Activated naive CD8-positive, alpha-beta T cell treated with anti-CD3 and anti-CD28 coated beads, Interleukin-2, amount 10 ng/mL, durations not matched to agents 7 days and 5 days (primary cell): ENCODE measurements at places on chromosomes 12 and 14.

DNA sequence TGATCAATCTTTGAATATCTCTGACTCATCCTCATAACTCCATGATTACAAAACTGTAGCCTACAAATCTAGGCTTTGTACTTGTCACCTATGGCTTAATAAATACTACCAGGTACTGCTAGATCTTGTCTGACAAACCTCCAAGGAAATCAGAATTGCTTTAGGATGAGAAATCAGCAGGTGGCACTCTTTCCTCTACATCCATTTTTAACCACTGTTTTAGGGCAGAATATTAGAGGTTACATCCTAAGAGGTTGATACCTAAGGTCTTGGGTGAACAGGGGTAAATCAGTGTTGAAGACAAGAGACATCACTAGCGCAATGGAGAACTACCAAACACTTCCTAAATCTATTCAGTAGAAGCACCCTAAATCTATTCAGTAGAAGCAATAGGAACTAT, 63.1 kb upstream of the SOX5 start:
- no peak for DNase-seq

DNA sequence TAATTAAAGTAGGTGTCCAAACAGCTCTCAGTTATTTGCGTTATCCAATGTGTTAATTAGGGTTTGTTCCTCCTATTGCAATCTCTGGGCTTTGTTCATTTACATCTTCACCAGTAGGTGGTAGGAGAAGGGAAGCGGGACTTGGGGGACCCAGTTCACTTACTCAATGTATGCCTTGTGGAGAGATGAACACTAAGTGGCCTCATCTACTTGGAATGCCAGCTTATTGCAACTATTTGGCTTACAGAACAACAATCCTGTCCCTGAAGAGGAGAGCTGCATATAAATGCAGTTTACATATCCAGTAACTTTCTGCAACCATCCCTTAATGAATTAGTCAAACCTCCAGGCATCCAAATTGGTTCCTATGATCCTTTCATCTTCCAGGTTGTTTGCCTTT, 417.1 kb upstream of the CCDC196 start:
- no peak for DNase-seq

- DNase-seq, result no peak
These were observed 17.3 kb downstream of the IRF2BPL start for GRCh38 chr14:77011245-77011644.

DNA sequence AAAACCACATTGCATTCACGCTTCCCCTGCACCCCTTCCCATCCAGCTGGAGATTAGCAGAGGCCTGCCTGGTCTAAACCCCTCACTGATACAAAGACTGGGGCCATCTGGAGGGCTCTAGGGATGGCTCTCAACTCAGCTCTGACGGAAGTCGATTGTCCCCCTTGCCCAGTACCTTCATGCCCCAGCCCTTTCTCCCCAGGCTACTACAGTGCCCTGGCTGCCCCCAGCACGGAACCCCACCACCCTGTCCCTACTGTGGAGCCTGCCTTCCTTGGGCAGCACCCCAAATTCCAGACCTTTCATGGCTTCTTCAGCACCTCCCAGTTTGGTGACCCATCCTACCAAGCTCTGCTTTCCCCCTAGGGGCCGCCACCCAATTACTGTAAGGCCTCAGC, 25.6 kb downstream of the ZFP36L1 start:
- no peak for DNase-seq

DNA sequence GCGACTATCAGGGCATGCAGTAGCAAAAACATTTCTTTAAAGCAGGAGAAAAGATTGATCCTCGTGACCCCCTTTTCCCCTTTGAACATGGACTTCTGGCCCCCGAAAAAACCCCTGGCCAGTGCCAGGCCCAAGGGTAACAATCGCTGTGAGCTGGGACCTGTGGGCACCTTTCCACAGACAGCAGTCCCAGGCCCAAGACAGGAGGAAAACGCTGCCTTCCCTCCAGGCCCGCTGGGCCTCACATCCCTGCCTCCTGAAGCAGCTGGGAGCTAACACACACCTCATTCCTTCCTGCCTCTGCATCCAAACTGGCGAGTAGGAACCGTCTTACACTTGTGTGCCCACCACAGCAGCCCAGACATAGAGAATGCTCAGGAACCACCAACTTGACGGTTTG, 1.2 kb downstream of the VWF start:
- no peak for DNase-seq

GRCh38 chr12:111886662-111887545, 44.9 kb downstream of the MAPKAPK5 start:
- DNase-seq, result no peak

DNA sequence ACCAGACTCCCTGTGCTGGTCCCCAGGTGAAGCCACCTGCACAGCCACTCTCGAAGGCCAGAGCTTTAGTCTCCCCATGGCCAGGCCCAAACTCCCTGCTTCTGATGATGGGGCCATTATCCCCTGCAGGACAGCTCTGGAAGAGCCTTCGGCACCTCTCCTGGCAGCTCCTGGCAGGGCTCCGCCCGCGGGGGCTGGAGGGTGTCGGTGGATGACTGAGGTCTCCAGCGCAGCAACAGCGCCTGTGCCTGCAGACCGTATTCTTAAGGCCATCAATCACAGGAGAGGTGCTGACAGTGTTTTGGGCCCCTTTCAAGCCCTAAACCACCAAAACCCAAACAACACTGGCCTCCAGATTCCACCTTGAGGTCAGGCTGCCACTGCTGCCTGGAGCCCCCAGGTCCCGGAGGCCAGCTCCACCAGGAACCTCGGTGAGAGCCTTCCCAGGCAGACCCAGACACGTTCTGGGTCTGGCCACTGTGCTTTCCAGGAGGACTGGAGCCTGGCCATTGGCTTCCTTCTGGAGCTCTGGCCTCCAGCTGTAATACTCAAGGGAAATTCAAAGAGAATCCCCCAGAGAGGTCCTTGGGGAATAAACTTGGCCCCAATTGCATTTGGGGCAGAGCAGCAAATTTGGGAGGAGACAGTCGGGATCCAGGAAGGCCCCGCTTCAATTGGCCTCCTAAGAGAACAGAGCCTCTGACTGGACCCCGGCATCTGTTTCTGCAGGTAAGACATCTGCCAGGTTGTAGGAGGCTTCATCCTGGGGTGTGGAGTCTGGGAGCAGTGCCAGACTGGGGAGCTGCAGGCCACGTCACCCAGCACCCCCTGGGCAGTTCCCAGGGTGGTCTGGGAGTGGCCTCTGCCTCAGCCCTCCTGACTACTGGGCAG, 210.6 kb upstream of the RTL1 start:
- no peak for DNase-seq

DNA sequence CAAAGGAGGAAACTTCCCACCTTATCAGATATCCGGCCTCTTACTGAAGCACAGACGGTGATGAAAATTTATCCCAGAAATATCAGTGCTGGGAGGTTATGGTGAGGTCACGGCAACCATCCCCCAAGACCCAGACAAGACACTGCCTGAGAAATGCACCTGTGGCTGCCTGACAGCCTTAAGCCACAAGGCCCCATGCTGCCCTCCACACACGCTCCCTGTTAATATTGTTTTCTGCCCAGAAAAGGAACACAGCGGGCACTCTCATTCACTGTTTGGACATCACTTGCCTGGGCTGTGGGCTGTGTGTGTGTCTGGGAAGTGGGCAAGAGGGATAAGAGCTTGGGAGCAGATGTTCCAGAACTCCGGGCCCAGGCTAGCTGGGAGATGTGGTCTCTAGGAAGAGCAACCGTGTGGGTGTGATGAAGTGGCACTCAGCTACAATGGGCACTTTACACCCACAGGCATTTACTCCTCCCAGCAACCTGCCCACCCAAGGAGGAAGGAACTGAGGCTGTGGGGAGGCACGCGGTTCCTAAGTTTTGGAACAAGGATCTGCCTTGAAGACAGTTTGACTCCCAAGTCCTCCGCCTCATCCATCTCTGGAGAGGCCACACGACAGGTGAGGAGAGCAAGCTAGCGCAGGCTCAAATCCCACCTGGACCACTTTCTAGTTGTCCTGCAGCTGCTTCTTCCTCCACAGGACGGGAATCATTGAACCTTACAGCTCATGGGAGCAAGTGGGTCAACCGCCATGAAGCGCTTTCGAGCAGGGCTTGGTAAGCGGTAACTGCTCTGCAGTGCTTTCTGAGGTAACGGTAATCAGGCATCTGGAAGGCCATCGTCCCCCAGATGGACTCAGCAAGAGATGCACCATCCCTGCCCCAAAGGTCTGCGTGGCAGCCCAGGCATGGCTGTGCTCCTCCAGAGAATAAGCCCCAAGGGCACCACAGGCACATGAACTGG, 91.4 kb downstream of the CHGA start:
- DNase-seq, result no peak

DNA sequence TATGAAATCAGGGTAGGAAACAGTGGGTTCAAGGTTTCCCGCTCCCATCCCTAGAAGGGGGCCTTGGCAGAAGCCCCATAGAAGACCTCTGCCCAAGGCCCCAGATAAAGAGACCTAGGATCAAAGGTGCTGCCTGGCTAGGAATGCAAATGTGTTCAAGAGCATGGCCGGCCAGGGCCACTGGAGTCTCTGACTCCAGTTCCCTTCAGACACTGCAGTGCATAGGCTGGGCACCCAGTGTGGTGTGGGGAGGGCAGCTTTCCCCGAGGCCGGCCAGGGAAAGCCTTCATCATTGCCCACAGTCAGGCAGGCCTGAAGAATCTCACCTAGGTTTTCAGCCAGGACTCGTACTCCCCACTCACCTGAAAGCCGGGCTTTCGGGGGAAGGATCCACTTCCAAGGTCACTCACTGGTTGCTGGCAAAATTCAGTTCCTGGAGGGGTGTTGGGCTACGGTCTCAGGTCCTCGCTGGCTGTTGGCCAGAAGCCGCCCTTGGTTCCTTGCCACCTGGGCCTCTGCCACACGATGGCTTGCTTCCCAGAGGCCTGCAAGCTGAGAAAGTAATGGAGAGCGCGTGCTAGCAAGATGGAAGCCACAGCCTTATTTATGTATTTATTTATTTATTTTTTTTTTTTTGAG, 9.7 kb upstream of the PEBP1 start:
- DNase-seq, result no peak

DNA sequence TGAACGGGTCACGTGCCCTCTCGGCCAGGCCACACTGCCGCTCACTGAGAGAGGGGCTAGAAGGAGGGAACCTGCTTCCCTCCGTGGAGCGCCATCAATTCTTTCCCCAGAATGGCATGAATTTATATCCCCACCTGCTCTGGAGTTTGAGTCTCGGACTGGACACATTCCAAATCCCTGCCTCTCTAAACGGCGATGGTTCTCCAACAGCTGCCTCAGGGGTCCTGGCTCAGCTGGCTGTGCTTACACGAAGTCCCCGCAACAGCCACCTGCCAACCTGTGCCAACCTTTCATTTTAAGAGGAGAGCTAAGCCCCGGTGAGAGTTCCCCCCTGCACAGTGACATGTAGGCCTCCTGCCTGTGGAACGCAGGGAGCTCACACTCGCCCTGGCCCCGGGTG, 73.2 kb downstream of the RIMBP2 start:
- DNase-seq, result no peak

DNA sequence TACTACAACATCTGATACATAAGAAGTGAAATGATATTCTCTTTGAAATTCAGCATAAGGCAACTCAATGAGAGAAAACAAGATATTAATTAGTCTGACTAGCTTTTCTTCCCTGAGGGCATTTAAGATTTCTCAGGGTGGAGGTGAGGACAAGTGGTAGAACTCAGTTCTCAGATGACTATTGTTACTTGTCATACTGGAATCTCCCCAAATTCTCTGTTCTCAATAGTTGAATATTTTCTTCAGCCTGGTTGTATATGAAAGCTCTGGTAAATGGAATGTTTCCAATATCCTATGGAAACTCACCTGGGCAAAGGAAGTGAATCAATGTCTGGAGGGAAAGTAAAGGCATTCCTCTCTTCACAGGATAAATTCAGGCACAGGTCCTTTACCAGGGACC, 18.2 kb upstream of the ITGA5 start:
- DNase-seq, result no peak

DNA sequence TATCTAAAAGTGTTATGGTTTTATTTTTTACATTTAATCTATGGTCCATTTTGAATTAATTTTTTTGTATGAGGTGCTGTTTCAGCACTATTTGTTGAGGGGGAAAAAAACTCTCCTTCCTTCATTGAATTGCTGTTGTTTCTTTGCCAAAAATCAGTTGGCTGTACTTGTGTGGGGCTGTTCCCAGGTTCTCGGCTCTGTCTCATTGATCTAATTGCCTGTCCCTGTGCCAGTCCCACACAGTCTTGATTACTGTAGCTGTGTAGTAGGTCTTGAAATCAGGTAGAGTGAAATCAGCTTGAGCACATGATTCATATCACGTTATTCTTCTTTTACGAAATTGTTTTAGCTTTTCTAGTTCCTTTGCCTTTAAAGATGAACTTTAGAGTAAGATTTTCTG, 109.7 kb downstream of the ADGRD1 start:
- no peak for DNase-seq
